ENCODE measurements at places on chromosomes 1 and 21. TPM values are rescaled to one million over a fixed set of nuclear protein-coding genes. Genes with fewer than 3 reads are reported as not detected.
A peak's percentile ranks its signal among the peaks of the same experiment; 100 is the strongest.

DNA sequence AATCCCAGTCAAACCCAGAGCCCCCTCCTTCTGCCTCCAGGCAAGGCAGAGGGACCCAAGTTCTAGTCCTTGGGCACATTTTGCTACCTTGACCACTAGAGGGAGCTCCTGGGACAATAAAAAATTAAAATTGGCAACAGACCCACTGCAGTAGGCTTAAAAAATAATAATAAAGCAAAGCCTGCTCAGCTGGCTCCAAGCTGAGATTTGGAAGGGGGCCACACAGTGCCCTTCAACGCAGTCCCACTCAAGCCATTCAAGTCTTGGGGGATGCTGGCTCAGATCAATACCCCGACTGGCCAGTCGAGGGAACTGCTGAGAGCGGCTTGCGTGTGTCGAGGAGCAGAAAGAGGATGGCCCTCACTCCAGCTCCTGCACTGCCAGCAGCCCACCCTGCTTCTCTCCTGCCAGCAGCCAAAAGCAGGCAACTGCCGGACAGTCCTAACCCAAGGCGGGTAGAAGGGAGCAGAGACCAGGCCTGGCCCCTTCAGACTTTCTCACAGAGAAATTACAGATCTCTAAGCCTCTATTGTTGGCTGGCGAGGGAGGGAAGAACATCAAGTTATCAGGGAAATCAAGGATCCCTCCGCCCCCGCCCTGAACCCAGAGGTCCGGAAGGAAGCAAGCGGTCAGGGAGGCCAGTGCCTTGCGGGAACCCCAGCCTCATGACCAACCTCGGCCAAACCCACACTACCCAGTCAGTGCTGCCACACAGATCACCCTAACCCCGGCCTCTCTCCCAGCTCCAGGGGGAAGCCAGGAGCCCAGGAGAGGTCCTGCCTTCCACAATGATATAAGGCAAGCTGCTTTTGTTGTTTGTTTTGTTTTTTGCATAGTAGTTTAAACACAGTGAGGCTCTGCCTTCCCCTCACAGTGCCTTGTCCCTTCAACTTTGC is 4.9 kb upstream of the ALDH4A1 start:
- DNase-seq: peak; percentile 81

- DNase-seq: no peak
These were observed 233.0 kb upstream of the IRF2BP2 start for GRCh38 chr1:234842726-234843641.

Gene CFAP74
- 0.09 TPM for total RNA-seq

- no peak for DNase-seq
These were observed 45.7 kb downstream of the PEX14 start for GRCh38 chr1:10520497-10520896.

- DNase-seq: no peak
These were observed 1.6 kb upstream of the IRF6 start for GRCh38 chr1:209807509-209807908.

Gene CDCP2
- total RNA-seq: 0.22 TPM

Gene SEMA4A
- 8.4 TPM for total RNA-seq

DNA sequence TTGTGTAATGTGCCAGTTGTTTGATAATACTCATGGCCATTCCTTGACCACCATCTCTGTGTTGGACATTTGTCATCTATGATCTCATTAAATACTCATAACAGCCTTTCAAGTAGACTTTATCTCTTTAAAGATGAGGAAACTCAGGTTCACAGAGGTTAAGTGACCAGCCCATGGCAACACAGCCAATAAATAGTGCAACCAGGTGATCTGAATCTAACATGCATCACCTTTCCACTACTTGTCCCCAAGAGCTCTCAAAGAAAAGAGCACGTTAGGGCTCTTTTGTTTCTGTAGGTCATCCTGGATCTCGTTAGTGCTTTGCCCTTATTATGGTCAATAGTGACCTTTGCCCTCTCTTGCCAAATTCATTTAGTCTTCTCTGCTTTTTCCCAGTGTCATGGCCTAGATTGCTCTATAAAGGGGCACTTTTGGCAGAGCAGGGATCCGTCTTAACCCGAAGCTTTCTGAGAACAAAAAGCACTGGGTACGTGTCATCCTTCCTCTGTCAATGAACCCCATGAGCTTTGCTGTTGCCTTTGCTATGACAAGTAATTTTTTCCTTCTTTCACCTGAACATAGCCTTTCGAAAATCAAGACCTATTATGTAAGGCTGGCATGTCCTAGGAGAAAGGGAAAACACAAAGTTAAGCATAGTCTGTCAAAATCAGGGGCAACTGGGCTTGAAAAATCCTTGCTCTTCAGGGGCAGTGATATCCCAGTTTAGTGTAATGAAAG is 88.0 kb upstream of the PLXNA2 start:
- no peak for DNase-seq

- no peak for DNase-seq
These were observed 13.7 kb upstream of the RGS16 start for GRCh38 chr1:182617734-182618351.

Gene RNF2
- 21.1 TPM for total RNA-seq

Gene SEMA6C
- total RNA-seq: 33.5 TPM

DNA sequence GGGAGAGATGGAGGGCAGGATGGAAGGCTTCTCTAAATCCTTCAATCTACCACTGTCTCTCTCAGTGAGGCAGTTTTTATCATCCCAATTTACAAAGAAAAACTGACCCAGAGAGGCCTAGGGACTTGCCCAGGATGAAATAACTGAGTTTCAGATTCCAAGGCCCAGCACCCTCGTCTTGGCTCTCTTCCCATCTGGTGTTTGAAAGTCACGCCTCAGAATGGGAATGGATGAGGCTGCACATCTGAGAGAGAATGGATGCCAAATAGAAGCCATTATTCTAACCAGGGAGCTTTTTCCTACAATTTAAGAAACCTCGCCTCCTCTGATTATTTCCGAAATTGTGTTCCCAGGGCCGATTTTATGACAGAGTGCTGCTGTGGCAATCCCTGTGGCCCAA is 10.6 kb upstream of the KCNN3 start:
- no peak for DNase-seq

DNA sequence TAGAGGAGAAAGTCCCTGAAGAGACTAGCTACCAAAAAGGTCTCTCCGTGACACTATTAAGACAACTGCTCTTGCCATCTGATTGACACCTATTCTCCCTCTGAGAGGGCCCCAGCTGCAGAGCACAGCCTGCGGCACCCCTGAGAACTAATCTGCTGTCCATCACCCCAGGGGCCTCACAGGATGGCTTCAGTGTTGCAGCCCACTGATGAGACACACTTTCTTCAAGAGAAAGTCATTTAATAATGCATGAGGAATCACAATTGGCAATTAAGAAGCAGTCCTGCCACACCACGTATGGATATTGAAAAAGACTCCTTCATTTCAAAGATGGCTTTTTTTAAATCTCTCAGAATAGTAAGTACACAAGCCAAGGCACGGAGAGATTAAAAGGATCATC is 48.9 kb downstream of the CAPN8 start:
- no peak for DNase-seq

- no peak for DNase-seq
These were observed 25.0 kb downstream of the NAV1 start for GRCh38 chr1:201563941-201564340.

DNA sequence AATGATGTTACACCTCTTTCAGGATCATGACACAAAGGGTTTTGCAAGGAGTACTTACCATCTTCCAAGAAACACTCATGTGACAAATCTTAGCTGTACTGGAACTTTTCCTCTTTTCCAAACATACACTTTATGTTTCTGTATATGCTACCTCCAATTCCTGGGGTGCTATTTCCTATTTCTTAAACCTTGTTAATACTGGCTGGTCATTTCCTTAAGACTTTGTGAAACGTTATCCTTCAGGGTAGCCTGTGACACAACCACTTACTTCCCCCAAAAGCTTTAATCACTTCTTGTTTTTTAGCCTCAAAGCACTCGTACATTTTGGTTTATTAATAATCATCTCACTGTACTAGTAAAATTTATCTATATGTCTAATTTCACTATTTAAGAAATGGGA is 39.4 kb downstream of the OR10Z1 start:
- no peak for DNase-seq

Gene DARS2
- 10.2 TPM for total RNA-seq

GRCh38 chr1:36728051-36728450 is 245.3 kb upstream of the CSF3R start:
- no peak for DNase-seq

- DNase-seq: no peak
These were observed 105.8 kb downstream of the EDEM3 start for GRCh38 chr1:184648856-184649201.

GRCh38 chr1:203451836-203452784 is 23.5 kb upstream of the PRELP start:
- peak; percentile 57 for DNase-seq

DNA sequence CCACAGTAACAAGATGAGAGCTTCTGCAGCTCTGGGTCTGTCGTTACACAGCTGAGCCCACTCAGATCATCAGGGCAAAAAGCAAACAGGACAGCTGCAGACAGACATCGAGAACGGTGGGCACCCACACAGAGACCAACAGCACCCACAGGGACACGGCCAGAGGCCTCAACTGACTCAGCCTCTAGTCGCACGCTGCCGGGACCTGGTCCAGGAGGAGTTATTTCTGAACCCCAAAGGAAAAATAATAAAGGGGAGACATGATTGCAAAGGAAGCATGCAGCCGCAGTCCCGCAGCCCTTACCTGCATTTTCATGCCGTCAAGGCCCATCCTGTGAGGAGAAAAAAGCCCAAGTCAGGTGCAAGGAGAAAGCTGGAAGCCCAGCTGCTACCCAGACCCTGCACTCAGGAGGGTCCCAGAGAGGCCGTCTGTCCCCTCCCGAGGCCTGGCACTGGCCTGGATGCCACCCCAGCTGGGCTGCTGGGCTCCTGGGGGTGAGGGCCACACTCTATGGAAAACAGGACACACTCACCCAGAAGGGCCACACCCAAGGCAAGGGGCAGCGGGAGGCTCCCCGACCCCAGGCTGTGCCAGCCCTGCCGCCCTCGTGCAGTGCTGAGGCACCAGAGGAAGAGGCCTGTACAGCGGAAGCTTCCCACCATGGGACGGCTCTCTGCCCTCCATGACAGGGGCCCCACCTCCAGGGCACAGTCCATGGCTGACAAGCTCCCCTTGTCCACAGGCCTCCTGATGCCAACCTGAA is 15.7 kb downstream of the LSS start:
- no peak for DNase-seq

Gene FCMR
- total RNA-seq: 5.0 TPM

Gene HORMAD1
- total RNA-seq: 3.8 TPM

GRCh38 chr1:204630132-204630905 is 55.2 kb downstream of the LRRN2 start:
- no peak for DNase-seq

GRCh38 chr1:71184410-71184809 is 103.6 kb upstream of the ZRANB2 start:
- DNase-seq: no peak

DNA sequence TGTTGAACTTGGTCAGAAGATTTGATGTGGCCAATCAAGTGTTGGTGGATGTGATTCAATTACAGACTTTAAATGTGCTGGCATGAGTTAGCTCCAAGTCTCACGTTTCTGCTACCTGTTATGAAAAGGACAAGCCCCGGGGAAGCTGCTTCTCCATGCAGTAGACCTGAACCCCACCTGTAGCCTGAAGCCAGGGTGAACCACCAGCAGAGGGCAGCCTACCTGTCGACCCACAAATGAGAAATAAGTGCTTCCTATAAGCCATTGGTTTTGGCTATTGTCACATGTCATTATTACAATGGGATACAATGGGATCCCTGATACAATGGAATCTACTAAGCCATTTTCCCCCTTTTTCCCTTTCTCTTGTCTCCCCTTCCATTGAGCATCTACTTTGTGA is 230.2 kb downstream of the PRDM2 start:
- DNase-seq: no peak

Gene CD5L
- 0.27 TPM for total RNA-seq

Gene GRIK3
- total RNA-seq: 32.2 TPM
